ENCODE measurements at places on chromosomes 11 and 22.

DNA sequence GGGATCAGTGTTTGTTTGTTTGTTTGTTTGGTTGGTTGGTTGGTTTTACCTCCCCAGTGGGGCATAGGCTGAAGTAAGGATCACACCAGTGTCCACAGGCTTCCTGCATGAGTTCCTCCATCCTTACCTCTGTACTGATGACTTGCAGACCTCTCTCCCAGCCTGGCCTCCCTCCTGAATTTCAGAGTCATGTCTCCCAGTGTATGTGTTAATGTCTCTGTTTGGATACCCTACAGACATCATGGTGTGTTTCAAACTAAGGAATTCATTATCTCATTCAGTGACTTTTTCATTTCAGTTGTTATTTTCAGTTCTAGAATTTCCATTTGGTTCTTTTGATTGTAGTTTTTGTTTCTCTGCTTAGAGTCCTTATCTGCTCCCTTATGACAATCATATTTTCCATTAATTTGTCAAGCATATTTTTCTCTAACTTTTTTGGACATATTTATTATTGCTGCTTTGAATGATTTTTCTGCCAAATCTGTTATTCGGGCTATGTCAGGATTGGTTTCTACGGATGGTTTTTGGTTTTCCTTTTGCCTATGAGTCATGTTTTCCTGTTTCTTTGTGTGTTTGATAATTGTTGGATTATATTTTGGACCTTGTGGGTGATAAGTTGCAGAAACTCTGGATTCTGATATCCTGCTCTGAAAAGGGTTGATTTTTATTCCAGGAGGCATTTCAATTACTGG, 23.6 kb downstream of the MYEOV start:
- no peaks in the 10 kb centered on the region for H3K36me3 ChIP-seq
- no peaks in the 10 kb centered on the region for H3K4me1 ChIP-seq
- no peaks in the 10 kb centered on the region for H3K27me3 ChIP-seq

- H3K4me1 ChIP-seq = no peaks in the 10 kb centered on the region
- DNase-seq = no peak
- H3K4me3 ChIP-seq = no peak overlapping the region
- no peak overlapping the region for H3K27ac ChIP-seq
These were observed 347.9 kb downstream of the TTC28 start for GRCh38 chr22:28331695-28332094.

DNA sequence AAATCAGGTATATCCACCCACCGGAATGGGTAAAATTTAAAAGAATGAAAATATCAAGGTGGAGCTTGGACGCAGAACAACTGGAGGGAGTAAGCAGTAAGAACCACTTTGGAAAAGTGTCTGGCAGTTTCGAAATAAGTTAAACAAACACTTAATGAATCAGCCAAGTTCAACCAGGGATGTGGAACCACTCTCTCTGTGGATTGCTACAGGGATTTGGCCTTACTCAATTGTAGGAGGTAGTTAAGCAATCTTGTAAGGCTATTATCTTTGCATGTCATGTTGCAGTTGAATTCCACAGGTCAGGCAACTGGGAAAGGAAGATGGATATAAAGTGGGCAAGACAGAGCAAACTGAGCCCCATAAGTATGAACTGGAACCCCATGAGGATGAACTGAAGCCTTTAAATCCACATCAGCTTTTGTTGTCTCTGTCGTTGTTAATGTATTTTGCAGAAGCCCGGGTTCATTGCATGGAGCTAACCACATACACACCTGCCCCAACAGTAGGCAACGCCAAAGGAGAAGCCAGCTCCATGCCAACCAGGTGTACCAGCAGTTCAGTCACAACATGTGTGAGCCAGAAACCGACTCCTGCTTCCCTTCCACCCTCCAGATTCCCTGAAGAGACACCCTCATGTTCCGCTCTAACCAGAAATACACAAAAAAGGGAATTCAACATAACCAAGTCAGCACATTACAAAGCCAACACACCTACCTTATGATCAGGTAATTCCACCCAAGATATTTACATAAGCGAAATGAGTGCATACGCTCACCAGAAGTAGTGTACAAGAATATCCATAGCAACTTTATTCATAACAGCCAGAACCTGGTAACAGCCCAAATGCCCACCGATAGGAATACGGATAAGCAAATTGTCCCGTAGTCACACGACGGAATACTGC, 8.0 kb upstream of the SLC43A3 start:
- no peak overlapping the region for H3K27ac ChIP-seq
- peaks cover 19% of the 10 kb centered on the region for H3K4me1 ChIP-seq
- no peak overlapping the region for H3K4me3 ChIP-seq
- DNase-seq = no peak
- no peaks in the 10 kb centered on the region for H3K27me3 ChIP-seq

DNA sequence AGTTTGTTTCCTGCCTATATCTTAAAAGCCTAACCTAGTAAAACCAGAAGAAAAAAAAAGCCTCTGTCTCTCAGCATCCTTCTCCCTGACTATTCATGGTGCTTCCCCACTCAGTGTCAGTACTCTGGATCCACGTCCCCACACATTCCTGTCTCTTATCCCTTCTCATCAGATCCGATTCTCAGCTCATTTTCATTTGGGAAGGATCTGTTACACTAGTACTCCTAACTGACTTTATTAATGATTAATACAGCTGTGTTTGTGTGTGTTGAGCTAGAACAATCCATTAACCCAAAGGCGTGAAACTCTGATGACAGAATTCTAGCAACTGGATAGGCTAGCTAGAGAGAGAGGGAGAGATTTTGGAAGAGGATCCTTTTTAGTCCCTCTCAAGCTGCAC, 1.5 kb downstream of the PRRG4 start:
- H3K27ac ChIP-seq = no peak overlapping the region
- no peaks in the 10 kb centered on the region for H3K36me3 ChIP-seq
- H3K4me1 ChIP-seq = no peaks in the 10 kb centered on the region
- DNase-seq = peak; percentile 6

DNA sequence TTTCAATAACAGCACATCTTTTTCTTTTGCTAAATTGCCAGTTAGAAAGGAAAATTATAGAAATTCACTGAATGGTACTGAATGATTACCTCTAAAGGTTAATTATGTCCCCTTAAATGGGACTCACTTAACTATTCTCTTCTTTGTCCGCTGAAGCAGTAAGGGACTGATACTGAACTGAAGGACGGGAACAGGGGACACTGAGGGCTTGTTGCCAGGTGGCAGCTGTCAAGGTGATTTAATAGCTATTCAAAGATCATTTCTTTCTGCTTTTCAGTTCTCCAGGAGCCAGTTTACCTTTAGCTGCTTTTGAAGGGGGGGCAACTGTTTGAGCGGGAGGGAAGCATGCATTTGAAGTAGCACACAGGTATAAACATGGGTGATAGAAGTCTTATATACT, 325.4 kb upstream of the CCDC90B start:
- no peak overlapping the region for H3K4me3 ChIP-seq
- no peak overlapping the region for H3K27ac ChIP-seq
- no peak for DNase-seq
- H3K36me3 ChIP-seq = no peaks in the 10 kb centered on the region
- H3K4me1 ChIP-seq = no peaks in the 10 kb centered on the region
- H3K27me3 ChIP-seq = no peaks in the 10 kb centered on the region

DNA sequence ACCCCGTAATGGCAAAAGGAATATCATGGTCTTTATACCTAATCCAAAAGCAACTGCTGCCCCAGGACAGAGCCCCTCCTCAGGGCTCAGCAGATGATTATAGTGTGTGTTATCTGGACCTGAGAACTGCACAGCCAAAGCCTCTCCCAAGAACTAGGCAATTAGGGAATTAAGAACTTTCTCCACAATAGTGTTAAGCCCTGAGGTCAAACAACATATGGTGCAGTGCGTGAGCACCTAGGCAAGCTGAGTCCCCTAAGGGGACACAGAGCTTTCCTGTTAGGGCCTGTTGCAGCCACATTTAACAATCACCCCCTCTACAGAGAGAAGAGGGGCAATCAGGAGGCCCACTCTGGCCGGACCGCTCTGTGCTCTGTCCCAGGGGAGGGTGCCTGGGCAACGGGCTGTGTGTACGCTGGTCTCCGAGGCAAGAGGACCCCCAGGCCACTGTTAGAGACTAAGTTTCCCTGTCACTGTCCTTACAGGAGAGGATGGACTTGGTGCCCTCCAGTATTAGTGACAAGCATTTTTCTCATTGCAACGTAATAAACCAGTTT, 1.4 kb upstream of the KCNJ5 start:
- no peaks in the 10 kb centered on the region for H3K27me3 ChIP-seq
- DNase-seq = no peak
- H3K36me3 ChIP-seq = no peaks in the 10 kb centered on the region
- no peaks in the 10 kb centered on the region for H3K4me1 ChIP-seq
- H3K27ac ChIP-seq = no peak overlapping the region
- H3K4me3 ChIP-seq = no peak overlapping the region

DNA sequence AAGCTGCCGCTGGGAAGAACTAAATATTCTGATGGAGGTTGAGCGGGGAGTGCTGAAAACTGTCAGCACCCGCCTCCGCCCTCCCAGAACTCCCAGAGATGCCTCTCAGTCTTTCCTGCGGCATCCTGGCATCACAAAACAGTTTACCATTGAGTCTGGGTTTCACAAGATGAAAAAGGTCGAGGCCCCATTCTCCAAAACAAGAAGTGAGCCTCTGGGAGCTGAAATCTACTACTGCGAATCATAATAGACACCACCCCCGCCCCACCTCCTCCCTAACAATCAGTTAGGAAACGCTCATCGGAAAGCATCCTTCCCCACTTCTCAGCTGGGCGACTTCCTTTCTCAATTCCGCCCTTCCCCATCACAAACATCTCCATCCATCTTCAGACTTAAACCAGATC, 1.0 kb downstream of the SUN2 start:
- H3K4me3 ChIP-seq = peak overlapping the region; percentile 78
- H3K27me3 ChIP-seq = no peaks in the 10 kb centered on the region
- peaks cover 41% of the 10 kb centered on the region for H3K36me3 ChIP-seq
- peak overlapping the region; percentile 94 for H3K27ac ChIP-seq

DNA sequence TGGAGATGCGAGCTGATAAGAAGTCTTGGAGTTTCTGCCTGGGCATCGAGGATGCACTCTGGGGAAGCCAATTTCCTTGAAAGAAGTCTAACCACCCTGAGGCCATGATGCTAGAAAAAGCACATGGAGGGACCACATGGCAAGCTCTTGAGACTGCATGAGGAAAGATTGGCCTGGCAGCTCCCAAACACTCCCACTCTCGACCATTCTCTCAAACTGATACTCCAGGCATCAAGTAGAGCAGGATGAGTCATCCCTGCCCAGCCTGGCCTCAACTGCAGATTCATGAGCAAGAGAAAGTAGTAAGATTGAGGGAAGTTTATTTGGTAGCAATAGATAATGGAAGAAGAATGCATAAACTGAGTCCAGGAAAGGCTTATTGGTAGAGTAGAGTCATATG, 194.3 kb downstream of the KIF18A start:
- no peaks in the 10 kb centered on the region for H3K36me3 ChIP-seq
- DNase-seq = no peak
- H3K27me3 ChIP-seq = no peaks in the 10 kb centered on the region
- no peak overlapping the region for H3K4me3 ChIP-seq
- H3K4me1 ChIP-seq = no peaks in the 10 kb centered on the region

DNA sequence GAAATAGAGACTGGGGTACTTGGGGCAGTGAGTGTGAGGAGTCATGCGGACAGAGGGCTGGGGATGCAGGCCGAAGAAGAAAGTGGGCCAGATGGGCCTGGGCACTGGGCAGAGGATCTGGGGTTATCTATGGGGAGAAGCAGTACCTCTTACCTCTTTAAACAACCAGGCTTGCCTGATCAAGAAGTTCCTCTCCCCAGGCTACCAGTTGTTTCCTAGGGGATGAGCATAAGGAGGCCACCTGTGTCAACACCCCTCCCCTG, 98.4 kb upstream of the PITPNB start:
- no peak overlapping the region for H3K4me3 ChIP-seq
- H3K36me3 ChIP-seq = no peaks in the 10 kb centered on the region
- peaks cover 2% of the 10 kb centered on the region for H3K4me1 ChIP-seq
- DNase-seq = no peak
- H3K27ac ChIP-seq = no peak overlapping the region
- no peaks in the 10 kb centered on the region for H3K27me3 ChIP-seq

DNA sequence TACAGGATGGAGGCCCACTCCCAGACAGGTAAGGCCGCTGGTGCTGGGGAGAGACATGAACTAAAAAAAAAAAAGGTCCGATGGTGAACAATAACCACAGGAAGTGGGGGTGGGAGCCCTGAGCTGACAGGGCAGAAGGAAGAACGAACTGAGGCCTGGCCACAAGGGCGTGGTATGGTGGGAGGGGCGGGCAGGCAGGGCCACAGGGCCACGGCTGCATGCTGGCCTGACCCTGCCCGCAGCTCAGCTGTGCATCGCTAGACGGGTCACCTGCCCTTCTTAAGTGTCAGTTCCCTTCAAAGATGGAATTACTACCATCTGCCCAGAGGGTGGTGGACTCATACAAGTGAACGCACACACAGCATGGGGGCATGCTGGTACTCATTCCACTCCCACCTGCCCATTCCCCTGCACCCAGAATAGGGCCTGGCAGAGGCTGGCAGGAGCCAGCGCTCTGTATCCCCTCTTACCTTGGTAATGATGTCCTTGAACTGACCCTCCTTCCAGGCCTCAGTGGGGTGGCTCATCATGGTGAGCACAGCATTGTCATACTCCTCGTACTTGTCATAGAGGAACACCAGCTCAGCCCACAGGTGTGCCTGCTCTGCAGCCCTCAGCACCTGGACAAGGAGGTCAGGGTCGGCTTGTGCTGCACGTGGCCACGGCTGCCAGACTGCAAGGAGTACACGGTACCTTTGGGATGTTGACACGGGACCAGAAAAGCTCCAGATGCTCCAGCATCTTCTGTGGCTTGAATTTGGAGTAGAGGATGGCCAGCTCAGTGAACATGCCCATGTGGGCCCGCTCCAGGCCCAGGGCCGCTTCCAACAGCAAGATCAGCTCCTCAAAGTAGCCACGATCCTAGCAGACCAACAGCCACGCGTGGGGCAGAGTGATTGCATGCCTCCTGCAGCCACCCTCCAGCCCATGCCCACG, 17.5 kb upstream of the SLC25A1 start:
- no peak overlapping the region for H3K27ac ChIP-seq
- no peak for DNase-seq
- no peaks in the 10 kb centered on the region for H3K4me1 ChIP-seq
- no peak overlapping the region for H3K4me3 ChIP-seq
- no peaks in the 10 kb centered on the region for H3K36me3 ChIP-seq

GRCh38 chr11:26121466-26121865, 210.5 kb upstream of the ANO3 start:
- H3K36me3 ChIP-seq = no peaks in the 10 kb centered on the region
- H3K27me3 ChIP-seq = no peaks in the 10 kb centered on the region
- DNase-seq = no peak

GRCh38 chr11:134014511-134014910, 54.4 kb upstream of the JAM3 start:
- H3K27ac ChIP-seq = no peak overlapping the region
- no peak for DNase-seq
- no peaks in the 10 kb centered on the region for H3K4me1 ChIP-seq
- H3K36me3 ChIP-seq = no peaks in the 10 kb centered on the region
- no peak overlapping the region for H3K4me3 ChIP-seq

- H3K27ac ChIP-seq = peak overlapping the region; percentile 28
- no peaks in the 10 kb centered on the region for H3K4me1 ChIP-seq
- H3K36me3 ChIP-seq = peaks cover 2% of the 10 kb centered on the region
These were observed 18.4 kb upstream of the ST3GAL4 start for GRCh38 chr11:126337126-126337473.

- H3K27me3 ChIP-seq = no peaks in the 10 kb centered on the region
- no peak for DNase-seq
- H3K4me3 ChIP-seq = no peak overlapping the region
- H3K36me3 ChIP-seq = peaks cover 14% of the 10 kb centered on the region
- H3K4me1 ChIP-seq = no peaks in the 10 kb centered on the region
These were observed 36.4 kb downstream of the PIK3C2A start for GRCh38 chr11:17171343-17171742.
